Nephron progenitor cell (in vitro differentiated cells): ENCODE measurements at places on chromosomes 7 and 10.

DNA sequence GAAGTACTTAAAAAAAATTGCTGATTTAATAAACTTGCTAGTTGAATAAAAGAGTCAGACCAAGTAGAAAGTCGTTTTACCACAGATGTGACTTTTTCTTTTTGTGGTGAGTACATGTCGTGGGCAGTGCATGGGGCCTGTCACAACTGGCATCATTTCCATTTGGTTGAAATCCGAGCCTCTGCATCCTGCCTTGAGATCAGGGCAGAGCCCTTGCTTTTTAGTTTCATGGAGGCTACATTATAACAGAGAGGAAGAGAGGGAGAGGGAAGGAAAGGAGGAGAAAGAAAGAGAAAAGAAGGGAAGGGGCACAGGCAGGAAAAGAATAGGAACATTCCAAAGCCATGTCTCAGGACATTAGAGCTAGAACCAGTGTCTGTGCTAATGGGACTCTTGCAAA is 20.4 kb upstream of the INSYN2A start:
- DNase-seq = no peak

DNA sequence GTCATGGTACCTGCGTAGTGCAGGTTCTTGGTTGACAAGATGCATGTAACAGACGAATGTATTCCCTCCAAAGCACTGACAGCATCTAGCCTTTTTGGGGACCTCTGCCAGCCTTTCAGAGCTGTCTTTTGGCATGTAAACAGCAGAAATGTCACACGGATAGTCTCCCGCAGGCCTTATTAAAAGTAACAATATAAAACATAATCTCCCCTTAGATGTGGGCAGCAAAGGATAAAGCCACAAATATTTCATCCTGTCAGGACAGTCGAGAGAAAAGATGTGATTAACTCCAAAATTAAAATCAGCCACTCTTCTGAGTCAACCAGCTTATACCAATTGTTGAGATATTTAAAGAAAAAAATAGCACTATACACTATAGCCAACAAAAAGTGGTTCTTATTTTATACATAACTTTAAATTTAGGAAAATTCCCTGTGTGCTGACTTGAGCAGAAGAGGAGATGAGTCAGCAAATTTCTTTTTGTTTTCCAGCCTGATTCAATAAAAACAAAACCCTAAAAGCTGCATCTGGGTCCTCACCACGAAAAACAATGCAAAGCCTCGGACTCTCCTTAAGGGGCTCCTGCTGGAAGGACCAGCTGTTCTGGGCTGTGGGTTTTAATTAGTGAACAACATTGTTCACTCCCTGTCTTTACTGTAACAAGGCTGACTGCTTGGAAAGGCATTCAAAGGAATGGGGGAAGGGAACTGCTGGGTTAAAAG is 240.2 kb downstream of the ADAM12 start:
- DNase-seq = no peak

DNA sequence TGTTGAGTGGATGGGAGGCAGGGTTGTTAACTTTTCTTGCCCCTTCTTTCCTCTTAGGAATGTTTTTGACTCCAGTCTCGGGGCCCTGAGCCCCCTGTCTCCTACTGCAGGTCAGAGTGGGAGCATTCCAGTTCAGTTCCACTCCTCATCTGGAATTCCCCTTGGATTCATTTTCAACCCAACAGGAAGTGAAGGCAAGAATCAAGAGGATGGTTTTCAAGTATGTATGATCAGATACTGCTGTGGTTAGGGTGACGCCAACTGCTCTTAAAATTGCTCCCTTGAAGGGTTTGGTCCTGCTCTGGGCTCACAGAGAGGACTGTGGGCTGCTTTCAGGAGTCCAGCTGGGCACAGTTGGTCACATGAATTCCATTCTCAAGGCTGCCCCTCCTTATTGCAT is 22.0 kb downstream of the VWA2 start:
- DNase-seq = no peak

DNA sequence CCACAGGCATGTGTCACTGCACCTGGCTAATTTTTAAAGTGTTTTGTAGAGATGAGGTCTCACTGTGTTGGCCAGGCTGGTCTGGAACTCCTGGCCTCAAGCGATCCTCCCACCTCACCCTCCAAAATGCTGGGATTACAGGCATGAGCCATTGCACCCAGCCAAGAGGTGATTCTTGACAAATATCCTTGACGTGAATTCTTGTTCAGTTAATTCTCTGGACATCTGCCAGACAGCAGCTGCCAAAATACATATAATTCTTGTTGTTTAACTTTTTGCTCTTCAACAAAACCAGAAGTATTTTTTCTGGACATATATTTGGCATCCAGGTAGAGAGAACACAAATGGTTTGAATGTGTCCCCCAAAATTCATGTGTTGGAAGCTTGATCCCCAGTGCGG is 3.2 kb downstream of the ACADSB start:
- DNase-seq = no peak

DNA sequence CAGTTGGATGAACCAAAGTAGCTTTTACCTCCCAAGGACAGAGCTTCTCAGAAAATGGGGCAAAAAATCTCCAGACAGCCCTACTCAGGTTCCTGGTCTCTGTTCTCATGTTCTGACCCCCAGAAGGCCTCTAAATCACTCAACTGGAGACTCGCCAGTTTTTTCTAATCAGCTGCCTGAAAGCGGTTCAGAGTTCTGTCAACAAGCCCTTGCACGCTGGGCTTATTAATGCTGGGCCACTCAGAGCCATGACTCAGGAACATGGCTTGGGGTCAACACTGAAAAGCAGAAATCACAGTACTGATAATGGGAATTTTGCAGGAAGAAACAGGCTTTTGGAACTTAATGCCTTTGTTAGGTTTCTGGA is 15.3 kb downstream of the ECHDC3 start:
- DNase-seq = no peak
